ENCODE measurements at places on chromosomes 12 and 14.

DNA sequence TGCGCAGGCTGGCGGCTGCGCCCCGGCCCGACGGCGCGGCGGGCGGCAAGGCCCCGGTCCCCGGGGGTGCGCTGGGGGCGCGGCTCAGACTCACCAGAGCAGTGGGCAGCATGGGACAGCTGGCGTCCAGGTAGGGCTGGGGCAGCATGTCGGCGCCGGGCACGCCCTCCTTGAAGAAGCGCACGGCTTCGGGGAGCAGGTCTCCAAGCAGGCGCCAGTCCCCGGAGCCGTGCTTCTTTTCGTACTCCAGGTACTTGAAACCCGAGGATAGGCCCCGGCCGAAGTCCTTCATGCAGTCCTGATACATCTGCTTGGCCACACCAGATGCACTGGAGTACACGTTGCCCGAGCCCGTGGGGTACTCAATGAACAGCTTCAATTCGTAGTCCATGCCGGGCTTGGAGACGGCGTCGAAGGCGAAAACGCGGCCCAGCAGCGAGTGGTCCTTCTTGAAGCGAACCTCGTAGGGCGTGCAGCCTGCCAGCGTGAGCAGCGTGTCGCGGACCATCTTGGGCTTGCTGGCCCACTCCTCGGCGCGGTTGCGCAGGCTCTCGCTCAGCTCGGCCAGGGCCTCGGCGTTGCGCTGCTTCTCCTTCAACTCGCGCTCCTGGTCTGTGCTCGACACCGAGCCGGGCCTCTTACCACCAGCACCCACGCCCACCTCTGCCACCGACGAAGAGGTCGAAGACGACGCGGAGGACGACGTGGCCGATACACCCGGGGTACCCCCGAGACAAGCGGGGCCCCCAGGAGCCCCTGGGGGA, 2.2 kb downstream of the IRF2BPL start:
- DNase-seq, result peak; percentile 66

DNA sequence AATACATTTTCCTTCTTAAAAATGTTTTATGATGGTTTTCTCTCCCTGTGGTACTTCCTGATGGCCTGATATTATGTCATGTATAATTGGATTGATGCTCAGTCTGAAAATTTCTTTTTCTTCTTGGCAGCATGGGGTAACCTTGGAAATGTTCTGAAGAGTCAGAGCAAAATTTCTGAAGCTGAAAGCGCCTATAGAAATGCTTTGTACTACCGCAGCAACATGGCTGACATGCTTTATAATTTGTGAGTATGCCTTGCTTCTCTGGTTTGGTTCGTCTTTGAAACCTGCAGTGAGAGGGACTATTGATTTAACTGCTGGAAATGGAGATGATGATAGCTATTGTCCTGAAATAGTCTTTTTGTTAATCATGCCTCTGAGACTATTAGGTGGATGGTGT, 243.6 kb downstream of the TMTC2 start:
- no peak for DNase-seq

DNA sequence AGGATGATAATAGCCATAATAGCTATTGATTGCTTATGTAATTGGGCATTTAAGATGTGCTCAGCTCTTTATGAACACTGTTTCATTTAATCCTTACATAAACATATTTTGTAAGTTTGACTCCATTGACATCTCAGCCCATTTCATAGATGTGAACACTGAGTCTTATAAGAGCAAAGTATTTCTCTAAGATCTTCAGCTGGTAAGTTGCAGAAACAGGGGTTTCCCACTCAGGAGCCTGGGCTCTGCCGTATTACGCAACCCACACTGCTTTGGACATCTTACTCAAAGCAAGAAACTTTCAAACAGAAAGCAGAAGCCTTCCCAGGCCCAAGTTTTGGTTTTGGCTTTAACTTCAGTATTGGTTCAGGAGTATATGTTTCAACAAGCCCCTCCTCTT, 705.1 kb downstream of the MED13L start:
- DNase-seq, result no peak

DNA sequence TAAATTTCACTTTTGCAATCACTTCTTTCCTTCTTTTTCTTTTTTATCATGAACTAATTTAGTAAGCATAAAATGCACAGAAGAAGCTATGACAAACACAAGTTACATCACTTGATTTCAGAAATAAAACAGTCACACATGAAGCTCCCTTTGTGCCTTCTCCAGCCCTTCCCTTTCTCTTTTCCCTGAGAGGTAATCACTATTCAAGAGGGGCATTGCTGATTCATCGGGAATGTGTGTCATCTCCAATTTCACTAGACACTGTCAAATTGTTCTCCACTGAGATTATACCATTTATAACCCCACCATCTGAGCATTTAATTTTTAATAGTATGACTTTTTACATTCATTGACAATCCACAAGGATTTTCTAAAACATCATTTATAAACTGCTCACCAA, 91.6 kb upstream of the PTPRQ start:
- no peak for DNase-seq

DNA sequence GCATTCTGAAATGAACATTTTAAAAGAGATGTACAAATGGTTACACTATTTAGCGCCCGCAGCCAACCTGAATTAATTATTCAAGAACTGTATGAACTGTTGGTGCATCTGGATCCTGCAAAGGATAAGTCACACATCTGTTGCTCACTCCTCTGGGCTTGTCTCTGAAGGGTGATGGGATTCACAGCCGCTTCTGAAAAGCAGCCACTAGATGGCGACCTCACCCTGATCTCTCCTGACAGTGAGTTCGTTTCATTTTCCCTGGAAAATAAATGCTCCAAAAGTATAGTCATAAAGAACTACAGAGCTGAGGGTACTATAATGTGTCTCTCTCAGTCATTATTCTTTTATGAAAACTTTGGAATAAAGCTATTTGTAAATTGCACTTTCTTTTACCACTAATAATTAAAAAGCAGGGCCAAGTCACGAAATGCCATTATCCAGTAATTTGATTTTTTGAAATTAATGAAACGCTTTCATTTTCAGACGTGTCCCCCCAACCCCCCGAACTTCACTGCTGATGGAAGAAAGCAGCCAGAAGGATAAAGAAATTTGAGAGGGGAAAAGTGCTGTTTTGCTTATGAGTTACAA, 789.6 kb downstream of the NRXN3 start:
- peak; percentile 73 for DNase-seq

DNA sequence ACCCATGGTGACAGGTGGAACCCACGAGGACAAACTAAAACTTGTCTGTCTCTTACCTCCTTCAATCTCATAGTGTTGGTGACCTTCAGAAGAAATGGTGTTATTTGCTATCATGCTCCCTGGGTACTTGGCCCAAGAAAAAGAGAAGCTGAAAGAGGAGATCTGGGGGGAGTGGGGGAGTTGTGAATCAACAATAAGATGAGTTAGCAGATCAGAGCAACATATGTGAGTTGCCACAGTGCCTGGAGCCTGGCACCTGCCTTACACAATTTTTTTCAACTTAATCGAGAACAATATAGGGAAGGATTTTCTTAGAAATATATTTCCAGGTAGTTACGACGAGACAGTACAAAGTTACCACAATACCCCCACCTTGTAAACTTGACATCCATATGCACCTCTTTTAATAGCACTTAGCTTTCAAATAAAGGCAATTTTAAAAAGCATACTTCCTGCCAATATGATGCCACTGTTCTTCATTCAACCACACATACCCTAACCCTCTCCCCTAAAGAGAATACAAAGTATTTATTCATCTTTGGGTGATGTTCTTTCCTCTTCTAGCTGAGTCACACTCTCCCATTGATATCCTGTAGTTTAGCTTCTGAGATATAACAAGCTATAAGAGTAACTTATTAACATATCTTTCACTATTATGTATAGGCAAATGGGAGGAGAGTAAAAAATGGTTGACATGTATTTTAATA, 424.1 kb upstream of the OR4E1 start:
- DNase-seq, result no peak

DNA sequence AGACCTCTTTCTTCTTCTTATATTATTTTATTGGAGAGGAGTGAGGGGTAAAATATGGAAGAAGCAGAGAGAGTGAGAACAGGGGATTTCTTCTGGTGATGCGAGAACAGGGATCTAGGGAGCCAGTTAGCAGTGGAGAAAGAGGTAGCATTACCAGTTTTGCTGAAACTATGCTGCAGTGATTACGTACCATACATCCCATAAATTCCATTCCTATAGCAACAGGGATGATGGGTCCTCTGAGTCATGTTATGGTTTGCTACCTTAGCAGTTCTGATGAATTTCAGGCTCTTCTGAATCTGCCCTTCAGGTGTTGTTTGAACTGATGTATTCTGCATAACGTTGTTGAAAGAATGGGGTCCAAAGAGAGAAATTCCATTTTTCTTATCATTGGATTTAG, 625.4 kb upstream of the LRFN5 start:
- DNase-seq, result no peak

- peak; percentile 57 for DNase-seq
These were observed 8.3 kb downstream of the PXN start for GRCh38 chr12:120257041-120257821.

DNA sequence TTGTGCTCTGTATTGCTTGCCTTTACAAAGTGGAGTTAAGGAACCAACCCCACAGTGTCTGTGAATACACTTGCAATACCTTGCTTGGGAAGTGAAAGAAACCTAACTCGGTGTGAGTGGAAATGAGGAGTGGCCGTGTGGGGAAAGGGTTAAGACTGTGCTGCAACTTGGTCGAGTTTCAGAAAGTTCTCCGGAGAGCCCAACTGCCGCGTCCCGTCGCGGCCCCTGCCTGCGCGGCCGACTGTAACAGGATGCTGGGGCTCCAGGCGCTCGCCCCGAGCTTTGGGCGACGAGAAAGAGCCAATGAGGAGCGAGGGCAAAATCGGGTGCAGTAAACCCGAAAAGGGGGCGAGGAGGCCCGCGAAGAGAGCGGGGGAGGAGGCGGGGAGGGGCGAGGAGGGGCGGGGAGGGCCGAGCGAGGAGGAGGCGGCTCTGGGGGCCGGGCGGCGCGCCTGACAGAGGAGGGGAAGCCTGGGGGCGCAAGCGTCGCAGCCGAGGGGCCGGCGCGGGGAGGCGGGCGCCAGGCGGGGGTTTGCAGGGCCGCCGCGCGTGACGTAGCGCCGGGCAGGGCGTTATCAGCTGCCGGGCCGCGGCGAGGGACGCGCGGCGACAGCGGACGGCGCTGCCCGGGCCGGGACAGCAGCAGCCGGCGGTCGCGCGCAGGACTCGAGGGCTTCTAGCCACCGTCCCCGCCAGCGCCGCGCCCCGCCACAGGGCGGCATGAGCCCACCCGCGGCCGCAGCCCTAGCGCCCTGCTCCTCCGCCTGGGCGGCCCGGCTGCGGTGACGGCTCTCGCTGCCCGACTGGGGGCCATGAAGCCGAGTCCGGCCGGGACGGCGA, at the start of gene DACT1:
DACT1 (plus strand) TSS at position 572 of the 840 bp plus-strand sequence; CDS start at position 813, 241 bp downstream.
- DNase-seq, result peak; percentile 91
